Activated CD4-positive, alpha-beta T cell treated with anti-CD3 and anti-CD28 coated beads, Interleukin-2, amount 10 ng/mL, durations not matched to agents 24 days and 14 days (primary cell): ENCODE measurements at places on chromosomes 12 and 14. TPM values are rescaled to one million over a fixed set of nuclear protein-coding genes. Genes with fewer than 3 reads are reported as not detected.

The SSPN gene
- not detected in 2 replicates for total RNA-seq

DNA sequence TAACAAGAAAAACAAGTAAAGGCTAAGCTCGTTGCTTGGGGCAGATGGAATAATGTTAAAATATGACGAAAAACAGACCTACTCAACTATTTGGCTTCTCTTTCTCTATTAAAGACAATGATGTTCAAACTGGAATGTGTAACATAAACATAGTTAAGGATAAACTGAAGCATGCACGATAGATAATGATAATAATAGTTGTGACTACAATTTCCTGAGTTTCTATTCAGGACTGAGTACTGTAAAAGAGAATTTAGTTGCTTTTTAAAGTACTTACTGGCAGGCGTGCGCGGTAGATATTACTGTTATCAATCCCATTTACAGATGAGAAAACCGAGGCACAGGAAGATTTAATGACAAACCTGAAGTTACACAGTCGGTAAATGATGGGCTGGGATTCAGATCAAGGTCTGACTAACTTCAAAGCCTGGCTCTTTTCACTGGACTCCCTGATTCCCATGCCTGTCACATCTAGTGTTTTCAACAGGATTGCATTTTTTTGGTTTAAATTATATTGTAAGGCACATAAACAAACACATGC is 103.0 kb downstream of the CRADD start:
- DNase-seq: no peak
- peaks cover 36% of the 10 kb centered on the region for H3K4me1 ChIP-seq
- no peaks in the 10 kb centered on the region for H3K27me3 ChIP-seq
- H3K36me3 ChIP-seq: peaks cover 6% of the 10 kb centered on the region
- H3K4me3 ChIP-seq: no peak overlapping the region
- no peak overlapping the region for H3K27ac ChIP-seq

The CYP27B1 gene
- 12.3 and 12.7 TPM in 2 replicates for total RNA-seq

- H3K27ac ChIP-seq: peak overlapping the region; percentile 53
- peaks cover 8% of the 10 kb centered on the region for H3K4me1 ChIP-seq
- peaks cover 79% of the 10 kb centered on the region for H3K27me3 ChIP-seq
Measured at GRCh38 chr12:106586278-106586802, 3.5 kb downstream of the RFX4 start.

GRCh38 chr14:38583471-38583870 is 327.6 kb upstream of the CLEC14A start:
- H3K27me3 ChIP-seq: no peaks in the 10 kb centered on the region
- H3K27ac ChIP-seq: no peak overlapping the region
- no peaks in the 10 kb centered on the region for H3K4me1 ChIP-seq
- DNase-seq: no peak
- H3K36me3 ChIP-seq: no peaks in the 10 kb centered on the region
- H3K4me3 ChIP-seq: no peak overlapping the region

- H3K4me1 ChIP-seq: peaks cover 19% of the 10 kb centered on the region
- H3K27ac ChIP-seq: no peak overlapping the region
- DNase-seq: no peak
- peaks cover 63% of the 10 kb centered on the region for H3K36me3 ChIP-seq
- H3K4me3 ChIP-seq: no peak overlapping the region
Measured at GRCh38 chr12:121232163-121232562, 22.2 kb downstream of the P2RX4 start.

The MANSC4 gene
- total RNA-seq: not detected in 2 replicates

DNA sequence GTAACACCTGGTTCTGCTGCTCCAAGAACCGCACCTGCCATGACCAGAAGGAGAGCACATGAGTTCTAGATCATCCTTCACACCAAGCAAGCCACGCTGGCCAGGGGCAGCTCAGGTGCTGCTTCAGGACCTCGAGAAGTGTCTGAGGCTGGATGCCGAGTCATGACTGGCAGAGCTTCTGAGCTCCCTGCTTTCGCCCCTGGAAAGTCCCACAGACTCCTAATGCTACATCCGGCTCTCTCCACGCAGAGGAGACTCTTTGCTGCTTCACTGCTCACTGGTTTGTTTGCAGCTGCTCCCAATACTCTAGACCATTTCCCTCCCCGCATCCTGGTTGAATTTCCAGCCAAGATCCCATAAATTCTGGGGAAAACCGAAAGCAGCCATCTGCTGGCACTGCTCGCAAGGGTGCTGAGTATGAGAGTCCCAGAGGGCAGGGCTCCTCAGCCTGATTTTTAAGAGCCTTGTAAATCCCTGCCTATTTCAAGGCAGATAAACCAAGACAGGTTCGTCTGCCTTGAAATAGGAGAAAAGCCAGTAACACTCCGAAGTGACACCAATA is 1.4 kb downstream of the KRT2 start:
- H3K27me3 ChIP-seq: peaks cover 17% of the 10 kb centered on the region
- no peak for DNase-seq
- H3K27ac ChIP-seq: no peak overlapping the region
- no peak overlapping the region for H3K4me3 ChIP-seq
